ENCODE measurements at places on chromosomes 16 and 17.

- no peak for DNase-seq
Measured at GRCh38 chr17:31100840-31101459, 6.2 kb downstream of the NF1 start.

DNA sequence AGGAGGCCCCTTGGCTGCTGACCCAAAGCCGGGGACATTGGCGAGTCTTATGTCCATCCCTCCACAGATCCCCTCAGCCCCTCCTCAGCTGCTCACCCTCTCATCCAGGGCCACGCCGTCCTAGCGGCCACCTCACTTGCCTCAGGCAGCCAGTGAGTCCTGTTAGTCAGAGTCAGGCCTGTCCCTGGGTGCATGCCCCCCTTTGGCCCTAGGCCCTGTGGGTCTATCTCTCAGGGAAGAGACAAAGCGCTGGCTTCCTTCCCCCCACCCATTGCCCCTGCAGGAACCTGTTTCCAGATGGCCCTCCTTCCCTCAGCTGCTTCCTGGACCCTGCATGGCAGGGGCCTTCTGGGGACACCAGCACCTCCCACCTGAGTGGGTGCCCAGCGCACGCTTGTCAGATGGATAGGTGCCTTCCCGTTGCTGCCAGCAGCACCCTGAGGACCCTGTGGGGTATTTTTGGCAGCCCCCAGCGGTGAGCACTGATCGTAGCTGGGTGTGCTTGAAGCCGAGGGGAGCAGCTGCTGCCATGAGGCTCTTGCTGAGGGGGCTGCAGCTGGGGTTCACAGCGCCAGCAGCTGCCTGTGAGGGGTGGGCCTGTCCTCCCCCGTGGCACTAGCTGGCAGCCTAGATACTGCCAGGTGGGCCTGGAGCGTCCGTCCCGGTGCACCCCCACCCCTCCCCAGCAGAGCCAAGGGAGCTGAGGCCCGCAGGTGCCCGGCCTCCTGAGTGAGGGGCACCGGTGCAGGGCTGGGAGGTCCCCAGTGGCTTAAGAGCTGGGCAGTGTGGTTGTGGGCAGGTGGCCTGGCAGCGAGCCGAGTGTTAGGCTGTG, 8.4 kb downstream of the DBNDD1 start:
- no peak for DNase-seq

DNA sequence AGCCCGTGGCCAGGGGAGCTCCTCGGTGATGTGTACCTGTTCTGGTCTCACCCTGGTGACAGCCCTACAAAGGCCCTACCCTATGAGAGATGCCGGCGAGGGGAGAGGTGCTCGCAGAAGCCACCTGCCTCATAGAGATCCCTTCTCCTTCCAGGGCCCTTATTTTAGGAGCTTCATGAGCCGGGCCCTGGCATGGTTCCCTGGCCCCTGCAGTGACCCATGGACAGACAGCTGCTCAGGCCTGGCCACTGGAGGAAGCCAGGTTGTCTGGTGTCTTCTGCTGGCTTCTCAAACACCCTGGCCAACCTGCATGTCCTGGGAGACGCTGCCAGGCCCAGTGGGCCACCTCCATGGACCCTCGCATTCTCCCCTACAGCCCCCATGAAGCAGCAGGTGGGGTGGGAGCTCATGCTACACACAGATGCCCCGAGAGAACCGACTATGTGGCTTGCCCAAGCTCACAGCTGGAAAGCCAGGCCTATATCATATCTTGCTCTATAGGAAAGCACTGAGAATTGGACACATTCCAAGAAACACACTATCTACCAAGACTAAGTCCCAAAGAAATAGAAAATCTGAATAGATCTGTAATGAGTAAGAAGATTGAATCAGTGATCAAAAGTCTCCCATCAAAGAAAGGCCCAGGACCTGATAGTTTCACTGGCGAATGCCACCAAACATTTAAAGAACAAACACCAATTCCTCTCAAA, 7.2 kb upstream of the AATK start:
- DNase-seq = no peak

DNA sequence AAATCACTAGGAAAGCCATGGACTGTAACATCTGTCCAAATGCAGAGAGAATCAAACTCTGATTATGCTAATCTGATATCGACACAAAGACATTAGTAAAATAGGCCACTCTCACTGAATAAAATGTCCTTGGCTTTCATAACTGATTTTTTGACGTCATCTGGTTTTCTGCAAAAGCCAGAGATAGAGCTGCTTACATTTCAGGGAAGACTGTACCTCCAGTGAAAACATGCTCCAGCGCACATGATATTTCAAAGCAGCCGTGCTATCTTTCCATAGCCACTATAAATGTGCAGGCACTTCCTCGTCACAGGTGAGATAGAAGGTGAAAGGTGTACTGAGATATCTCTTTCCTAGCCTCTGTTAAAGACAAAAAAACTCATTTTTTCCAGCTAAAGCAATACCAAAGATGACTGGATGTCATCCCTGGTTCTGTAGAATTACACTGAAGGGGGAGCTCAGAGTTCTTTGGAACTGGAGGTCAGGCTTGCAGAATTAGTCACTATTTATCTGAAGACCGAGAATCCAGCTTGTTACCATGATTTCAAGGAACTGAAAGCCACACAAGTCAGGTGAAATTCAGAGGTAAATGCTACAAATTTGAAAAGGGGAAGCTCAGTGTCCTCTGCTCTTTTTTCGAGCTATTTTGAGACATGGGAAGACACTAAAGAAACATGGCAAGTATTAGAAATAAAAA, 249.5 kb downstream of the CA10 start:
- no peak for DNase-seq

- DNase-seq = no peak
Measured at GRCh38 chr16:48501516-48502377, 108.2 kb downstream of the N4BP1 start.

GRCh38 chr16:50469744-50470321, 78.4 kb upstream of the NKD1 start:
- DNase-seq = no peak
